ENCODE measurements at places on chromosomes 12 and 14.

- no peak for DNase-seq
Observed at GRCh38 chr14:89407856-89408255, 9.2 kb downstream of the FOXN3 start.

DNA sequence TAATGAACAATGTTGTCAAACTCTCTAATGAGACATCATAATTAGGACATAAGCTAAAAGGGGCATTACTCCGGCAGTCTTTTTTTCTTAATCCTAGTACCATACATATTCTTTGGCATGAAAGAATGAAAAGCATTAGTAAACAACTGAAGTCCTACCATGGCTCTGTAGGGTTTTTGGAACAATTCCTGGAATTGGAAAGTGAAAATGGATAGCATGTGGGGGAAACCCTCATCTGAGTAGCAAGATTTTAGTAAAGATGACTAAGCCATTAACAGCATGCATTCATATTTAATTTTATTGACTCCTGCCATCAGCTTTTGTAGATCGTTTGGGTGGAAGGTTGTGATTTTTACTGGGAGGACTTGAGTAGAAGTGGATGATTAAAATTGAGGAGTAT, 216.2 kb upstream of the PDZRN4 start:
- DNase-seq = no peak

GRCh38 chr14:102288139-102288538, 16.8 kb downstream of the MOK start:
- DNase-seq = no peak

GRCh38 chr14:93019970-93020369, 95.8 kb downstream of the ITPK1 start:
- no peak for DNase-seq

DNA sequence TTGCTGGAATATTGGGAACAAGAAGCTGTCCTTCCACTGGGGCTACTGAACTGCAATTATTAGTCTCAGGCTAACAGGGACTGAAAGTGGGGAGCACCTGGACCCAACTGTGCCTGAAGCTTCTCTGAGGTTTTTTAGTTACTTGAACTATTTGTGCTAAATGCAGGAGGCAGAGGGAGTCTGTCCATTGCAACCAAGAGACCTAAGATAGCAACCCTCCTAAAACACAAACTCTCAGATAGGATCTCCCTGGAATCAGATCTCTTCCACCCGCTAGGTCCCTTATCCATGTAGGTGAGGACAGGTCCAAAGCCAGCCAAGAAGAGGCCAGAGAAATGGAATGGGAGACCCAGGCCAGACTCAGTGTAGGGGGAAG, 58.1 kb downstream of the NCOR2 start:
- no peak for DNase-seq

GRCh38 chr12:12608557-12608957, 3.1 kb upstream of the CREBL2 start:
- no peak for DNase-seq

GRCh38 chr12:72448089-72448488, 175.9 kb downstream of the TRHDE start:
- no peak for DNase-seq

Data from CD4-positive, alpha-beta T cell treated with Interleukin-6 for 4 hours (primary cell).